ENCODE measurements at places on chromosomes 5 and 9. TPM values are rescaled to one million over a fixed set of nuclear protein-coding genes. Genes with fewer than 3 reads are reported as not detected.
A peak's percentile ranks its signal among the peaks of the same experiment; 100 is the strongest.

DNA sequence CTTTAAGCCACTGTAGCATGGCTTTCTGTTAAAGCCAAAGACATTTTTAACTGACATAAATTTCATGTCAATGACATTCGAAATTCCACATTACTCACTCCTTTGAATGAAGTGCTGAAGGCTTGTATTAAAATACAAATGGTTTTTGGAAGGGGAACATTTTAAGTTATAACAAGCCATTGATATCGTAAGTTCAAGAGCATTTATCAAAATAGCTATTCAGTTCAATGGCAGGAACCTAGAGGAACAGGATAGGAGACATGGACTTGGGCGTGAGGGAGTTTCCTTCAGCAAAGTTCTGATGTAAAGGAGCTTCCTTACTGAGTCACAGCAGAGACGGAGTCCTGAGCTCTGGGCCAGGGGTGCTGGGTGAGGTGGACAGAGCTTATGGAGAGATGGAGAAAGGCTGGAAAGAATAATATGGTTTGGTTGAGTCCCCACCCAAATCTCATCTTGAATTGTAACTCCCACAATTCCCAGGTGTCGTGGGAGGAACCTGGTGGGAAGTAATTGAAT lies 631.8 kb downstream of the BNC2 start:
- DNase-seq = no peak
- H3K36me3 ChIP-seq = peaks cover 5% of the 10 kb centered on the region
- H3K27ac ChIP-seq = no peak overlapping the region
- no peaks in the 10 kb centered on the region for H3K4me1 ChIP-seq
- no peaks in the 10 kb centered on the region for H3K27me3 ChIP-seq

GRCh38 chr5:55305345-55305744 lies 2.1 kb downstream of the DHX29 start:
- no peaks in the 10 kb centered on the region for H3K27me3 ChIP-seq
- DNase-seq = no peak
- H3K4me1 ChIP-seq = peaks cover 7% of the 10 kb centered on the region
- no peaks in the 10 kb centered on the region for H3K36me3 ChIP-seq
- no peak overlapping the region for H3K4me3 ChIP-seq
- no peak overlapping the region for H3K27ac ChIP-seq

TTF1 gene
- 23.0 TPM for total RNA-seq

DNA sequence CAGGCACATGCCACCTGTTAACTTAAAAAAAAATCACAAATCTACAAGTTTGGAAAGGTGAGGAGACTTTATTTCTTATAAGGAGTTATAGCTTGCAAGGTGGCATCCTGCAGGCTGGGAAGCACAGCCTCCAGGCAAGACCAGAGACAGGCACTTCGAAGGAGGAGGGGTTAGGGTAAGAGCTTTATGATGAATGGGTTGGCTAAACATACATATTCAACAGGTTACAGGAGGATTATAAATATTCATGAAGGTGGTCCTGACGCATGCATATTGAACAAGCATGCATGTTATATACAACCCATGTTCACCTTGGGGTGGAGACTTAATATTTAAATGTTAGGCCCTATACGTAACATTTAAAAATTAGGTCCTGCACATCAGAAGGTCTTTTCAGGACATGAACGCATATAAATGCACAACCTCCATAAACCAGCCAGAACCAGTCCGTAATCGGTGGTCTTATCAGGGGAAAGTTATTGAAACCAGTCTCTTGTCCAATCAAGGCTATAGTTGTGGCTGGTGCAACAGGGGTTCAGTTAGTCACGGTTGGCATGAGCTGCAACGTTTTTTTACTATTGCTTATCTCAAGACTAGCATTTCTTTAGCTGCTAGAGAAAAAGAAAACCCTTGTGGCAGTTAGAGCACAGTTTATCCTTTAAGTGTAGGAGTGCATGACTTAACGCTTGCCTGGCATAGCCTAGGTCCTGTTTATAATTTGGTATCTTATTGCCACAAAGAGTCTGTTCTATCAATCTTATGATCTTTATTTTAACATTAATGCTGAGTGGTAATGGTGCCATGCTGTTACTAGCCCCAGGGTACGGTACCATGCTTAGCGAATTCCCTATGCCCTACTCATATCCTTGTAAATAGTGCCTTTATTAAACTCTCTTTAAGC lies 72.7 kb downstream of the C9orf57 start:
- no peaks in the 10 kb centered on the region for H3K4me1 ChIP-seq
- no peak overlapping the region for H3K27ac ChIP-seq
- DNase-seq = no peak
- no peaks in the 10 kb centered on the region for H3K27me3 ChIP-seq

GRCh38 chr5:176697934-176698538 lies 50.8 kb downstream of the TSPAN17 start:
- H3K27me3 ChIP-seq = peaks cover 74% of the 10 kb centered on the region
- H3K4me1 ChIP-seq = no peaks in the 10 kb centered on the region
- DNase-seq = no peak

DNA sequence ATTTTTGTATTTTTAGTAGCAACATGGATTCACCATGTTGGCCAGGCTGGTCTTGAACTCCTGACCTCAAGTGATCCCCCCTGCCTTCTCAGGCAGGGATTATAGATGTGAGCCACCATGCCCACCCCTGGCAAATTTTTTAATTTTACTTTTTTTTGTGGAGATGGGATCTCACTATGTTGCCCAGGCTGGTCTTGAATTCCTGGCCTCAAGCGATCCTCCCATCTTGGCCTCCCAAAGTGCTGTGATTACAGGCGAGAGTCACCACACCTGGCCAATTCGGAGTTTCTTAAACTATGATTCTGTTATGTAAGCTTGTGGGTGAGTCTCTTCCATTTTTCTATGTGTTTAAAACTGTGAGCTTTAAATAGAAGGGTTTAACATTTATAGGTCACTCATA lies 27.6 kb downstream of the PCBD2 start:
- no peaks in the 10 kb centered on the region for H3K36me3 ChIP-seq
- no peak overlapping the region for H3K4me3 ChIP-seq
- H3K4me1 ChIP-seq = no peaks in the 10 kb centered on the region
- H3K27ac ChIP-seq = no peak overlapping the region
- DNase-seq = no peak
- no peaks in the 10 kb centered on the region for H3K27me3 ChIP-seq

GRCh38 chr9:6771722-6772121 lies 13.9 kb downstream of the KDM4C start:
- H3K4me1 ChIP-seq = peaks cover 23% of the 10 kb centered on the region
- no peak for DNase-seq
- no peaks in the 10 kb centered on the region for H3K36me3 ChIP-seq
- H3K27ac ChIP-seq = no peak overlapping the region

- H3K36me3 ChIP-seq = peaks cover 4% of the 10 kb centered on the region
- no peak overlapping the region for H3K27ac ChIP-seq
- peak overlapping the region; percentile 85 for H3K4me3 ChIP-seq
- H3K27me3 ChIP-seq = no peaks in the 10 kb centered on the region
- DNase-seq = peak; percentile 29
Observed at GRCh38 chr5:140345919-140346347, 470 bp downstream of the HBEGF start.

GRCh38 chr9:136001231-136001630 lies 40.1 kb upstream of the UBAC1 start:
- no peak overlapping the region for H3K4me3 ChIP-seq
- H3K27ac ChIP-seq = no peak overlapping the region
- no peaks in the 10 kb centered on the region for H3K4me1 ChIP-seq

DNA sequence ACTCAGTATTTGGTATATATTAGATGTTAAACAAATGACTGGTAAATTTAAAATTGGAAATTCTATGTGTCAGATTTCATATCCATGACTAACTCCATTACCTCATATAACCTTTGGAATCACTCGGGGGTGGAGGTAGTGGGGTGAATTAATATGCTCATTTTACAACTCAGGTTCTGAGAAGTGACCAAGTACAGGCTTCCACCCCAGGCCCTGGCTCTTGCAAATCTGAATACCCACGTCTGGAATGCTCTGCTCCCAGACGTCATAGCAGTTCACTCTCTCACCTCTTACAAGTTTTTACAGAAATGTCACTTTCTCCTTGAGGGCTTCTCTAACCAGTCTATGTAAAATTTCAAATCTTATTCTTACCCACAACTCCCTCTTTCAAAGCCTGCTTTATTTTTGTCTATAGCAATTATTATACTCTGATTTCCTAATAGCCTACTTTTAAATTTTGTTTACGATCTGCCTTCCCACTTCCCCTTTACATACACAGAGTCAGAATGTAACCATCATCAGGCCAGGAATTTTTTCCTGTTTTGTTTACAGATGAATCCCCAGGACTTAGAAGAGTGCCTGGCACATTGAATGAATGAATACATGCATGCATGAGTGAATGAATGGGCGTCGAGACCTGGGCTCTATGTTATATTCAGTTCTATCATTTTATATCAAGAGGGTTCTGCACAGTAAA lies 134.1 kb upstream of the IFNE start:
- H3K36me3 ChIP-seq = no peaks in the 10 kb centered on the region
- H3K4me3 ChIP-seq = no peak overlapping the region
- DNase-seq = no peak
- no peak overlapping the region for H3K27ac ChIP-seq
- H3K4me1 ChIP-seq = peaks cover 43% of the 10 kb centered on the region

DNA sequence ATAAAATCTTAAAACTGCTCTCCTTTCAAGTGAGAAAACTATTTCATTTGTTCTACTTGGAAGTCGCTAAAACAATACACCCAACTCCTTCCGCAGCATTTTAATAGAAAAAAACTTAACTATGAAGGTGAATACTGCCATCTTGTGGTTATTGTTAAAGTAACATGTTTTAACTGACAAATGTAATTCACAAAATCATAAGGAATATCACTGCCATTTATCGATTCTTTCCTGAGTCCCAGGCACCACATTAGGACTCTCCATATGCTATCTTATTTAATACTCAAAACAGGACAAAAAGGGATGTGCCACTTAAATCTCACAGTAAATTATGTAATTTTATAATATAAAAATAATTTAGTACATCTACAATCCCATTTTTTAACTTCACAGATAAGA lies 130.5 kb upstream of the ITGA1 start:
- peaks cover 13% of the 10 kb centered on the region for H3K27me3 ChIP-seq
- no peak overlapping the region for H3K27ac ChIP-seq
- no peak overlapping the region for H3K4me3 ChIP-seq
- DNase-seq = no peak
- H3K36me3 ChIP-seq = no peaks in the 10 kb centered on the region
- H3K4me1 ChIP-seq = no peaks in the 10 kb centered on the region

GRCh38 chr5:10301842-10302610 lies 5.7 kb downstream of the CMBL start:
- no peaks in the 10 kb centered on the region for H3K36me3 ChIP-seq
- H3K4me1 ChIP-seq = peaks cover 4% of the 10 kb centered on the region
- DNase-seq = no peak

GRCh38 chr5:83118471-83118870 lies 41.1 kb downstream of the XRCC4 start:
- no peaks in the 10 kb centered on the region for H3K27me3 ChIP-seq
- no peak for DNase-seq
- H3K36me3 ChIP-seq = peaks cover 16% of the 10 kb centered on the region
- H3K4me1 ChIP-seq = no peaks in the 10 kb centered on the region

PCDHAC2 gene
- not detected for total RNA-seq

GRCh38 chr5:152058267-152058666 lies 133.6 kb upstream of the GLRA1 start:
- no peaks in the 10 kb centered on the region for H3K4me1 ChIP-seq
- no peaks in the 10 kb centered on the region for H3K36me3 ChIP-seq
- H3K27me3 ChIP-seq = no peaks in the 10 kb centered on the region
- no peak overlapping the region for H3K27ac ChIP-seq
- H3K4me3 ChIP-seq = no peak overlapping the region

GRCh38 chr5:5246736-5247135 lies 106.6 kb downstream of the ADAMTS16 start:
- H3K4me3 ChIP-seq = no peak overlapping the region
- peaks cover 6% of the 10 kb centered on the region for H3K27me3 ChIP-seq
- H3K36me3 ChIP-seq = no peaks in the 10 kb centered on the region
- DNase-seq = no peak
- H3K4me1 ChIP-seq = no peaks in the 10 kb centered on the region

- H3K27me3 ChIP-seq = no peaks in the 10 kb centered on the region
- peak overlapping the region; percentile 66 for H3K27ac ChIP-seq
- no peak overlapping the region for H3K4me3 ChIP-seq
Observed at GRCh38 chr5:176486189-176486757, 38.1 kb downstream of the FAF2 start.

HTR1A gene
- not detected for total RNA-seq

GLRA1 gene
- total RNA-seq = not detected

CARD9 gene
- total RNA-seq = 1.2 TPM

- H3K27ac ChIP-seq = no peak overlapping the region
- no peaks in the 10 kb centered on the region for H3K36me3 ChIP-seq
- no peak overlapping the region for H3K4me3 ChIP-seq
Observed at GRCh38 chr5:130555429-130555828, 609.6 kb downstream of the HINT1 start.

DNA sequence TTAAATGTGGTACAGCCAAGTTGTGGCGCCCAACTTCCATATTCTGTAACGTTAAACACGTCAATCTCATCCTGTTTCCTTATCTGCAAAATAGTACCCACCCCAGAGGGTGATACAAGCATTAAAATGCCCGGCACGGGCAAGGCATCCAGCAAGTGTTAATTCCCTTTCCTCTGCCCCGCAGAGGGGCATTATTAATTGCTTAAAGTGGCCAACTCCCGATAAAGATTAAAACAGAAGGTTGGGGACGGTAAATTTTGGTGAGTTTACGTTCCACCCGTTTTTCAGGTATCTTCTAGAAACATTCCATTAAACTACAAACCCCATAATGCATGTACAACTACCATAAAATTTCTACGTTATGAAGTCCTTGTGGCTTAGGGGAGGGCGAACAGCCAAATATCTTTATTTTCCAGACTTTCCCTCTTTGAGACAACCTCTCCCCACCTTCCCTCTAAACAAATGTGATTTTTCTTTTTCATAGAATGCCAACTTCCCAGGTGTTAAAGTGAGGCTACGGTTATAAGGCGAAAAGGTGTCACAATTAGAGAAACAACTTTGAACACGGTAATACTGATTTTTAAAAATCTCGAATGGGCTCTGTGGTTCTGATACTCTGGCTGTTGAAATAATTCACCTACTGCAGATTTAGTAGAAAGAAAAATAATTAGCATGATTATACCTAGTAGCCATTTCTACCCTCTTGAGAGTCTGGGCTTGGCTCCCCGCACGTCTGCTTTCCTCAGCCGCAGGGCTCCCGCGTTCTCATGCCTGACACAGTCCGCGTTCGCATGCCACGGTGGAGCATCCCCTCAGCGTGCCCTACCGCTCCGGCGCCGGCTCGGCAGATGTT lies 1.2 kb upstream of the GPBP1 start:
- H3K27me3 ChIP-seq = no peaks in the 10 kb centered on the region
- DNase-seq = peak; percentile 21
- peak overlapping the region; percentile 94 for H3K27ac ChIP-seq
- H3K4me3 ChIP-seq = peak overlapping the region; percentile 99
- peaks cover 16% of the 10 kb centered on the region for H3K36me3 ChIP-seq

DNA sequence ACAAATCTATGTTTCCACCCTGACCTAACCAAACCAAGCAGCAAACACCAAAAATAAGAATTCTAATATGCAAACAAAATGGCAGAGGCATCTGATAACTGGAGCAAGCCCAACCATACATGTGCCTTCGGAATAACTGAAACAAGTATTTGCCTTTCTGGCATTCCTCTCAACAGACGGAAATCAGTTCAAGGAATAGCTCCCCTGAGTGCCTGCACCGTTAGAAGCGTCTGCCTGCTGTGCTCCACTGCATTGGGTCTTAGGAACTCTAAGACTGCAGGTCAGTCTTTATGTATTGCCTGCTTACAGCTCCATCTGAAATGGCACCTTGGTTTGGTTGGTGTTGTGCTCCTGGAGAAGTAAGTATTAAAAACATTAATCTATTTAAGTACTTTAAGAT lies 98.5 kb downstream of the MRPS27 start:
- H3K4me1 ChIP-seq = no peaks in the 10 kb centered on the region
- peaks cover 16% of the 10 kb centered on the region for H3K36me3 ChIP-seq
- DNase-seq = no peak
